ENCODE measurements at places on chromosomes 6 and 20. TPM values are rescaled to one million over a fixed set of nuclear protein-coding genes. Genes with fewer than 3 reads are reported as not detected.
A peak's percentile ranks its signal among the peaks of the same experiment; 100 is the strongest.

DNA sequence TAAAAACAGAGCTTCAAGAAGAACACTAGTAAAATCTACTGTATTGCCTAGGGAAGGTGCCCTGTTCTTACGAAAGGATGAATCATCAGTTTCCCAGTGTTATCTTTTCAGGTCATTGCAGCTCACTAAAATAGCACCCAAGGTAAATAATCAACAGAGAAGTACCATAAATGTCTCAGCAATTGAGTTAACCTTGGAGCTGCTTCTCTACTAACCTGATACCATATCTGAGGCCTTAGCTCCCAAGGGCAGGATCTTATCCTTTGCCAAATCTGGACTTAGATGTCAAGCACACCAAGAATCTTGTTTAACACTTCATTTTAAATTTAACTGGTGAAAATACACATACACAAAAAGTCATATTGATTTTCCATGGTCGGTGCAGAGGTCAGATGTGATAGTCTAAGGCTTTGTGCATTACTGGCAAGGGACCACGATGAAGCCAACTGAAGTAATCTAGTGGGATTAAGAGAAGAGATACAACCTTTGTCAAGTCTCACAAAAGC is 81.5 kb downstream of the EDN1 start:
- H3K4me1 ChIP-seq = no peaks in the 10 kb centered on the region
- H3K4me3 ChIP-seq = no peak overlapping the region
- no peak for DNase-seq
- H3K36me3 ChIP-seq = no peaks in the 10 kb centered on the region
- no peak overlapping the region for H3K27ac ChIP-seq

DNA sequence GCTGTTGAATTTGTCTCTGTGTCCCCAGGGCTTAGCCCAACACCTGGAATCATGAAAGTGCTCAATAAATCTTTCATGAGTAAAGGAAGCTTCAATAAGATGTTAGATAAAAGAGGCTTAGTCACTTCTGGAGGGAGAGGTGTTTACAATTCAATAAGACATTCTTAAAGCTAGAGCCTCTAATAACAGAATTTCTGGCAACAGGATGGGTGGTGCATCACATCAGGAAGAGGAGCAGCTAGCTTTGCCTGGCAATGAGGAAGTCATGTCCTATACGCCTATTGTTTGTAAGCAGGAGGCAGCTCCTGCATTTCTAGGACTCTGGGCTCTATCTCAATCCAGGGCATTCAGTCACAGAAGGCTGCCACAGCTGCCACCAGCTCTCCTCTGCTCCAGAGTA is 638.5 kb downstream of the EPM2A start:
- H3K4me1 ChIP-seq = no peaks in the 10 kb centered on the region
- DNase-seq = no peak
- H3K36me3 ChIP-seq = no peaks in the 10 kb centered on the region

The DEFB124 gene
- 1.5 TPM for polyA plus RNA-seq

DNA sequence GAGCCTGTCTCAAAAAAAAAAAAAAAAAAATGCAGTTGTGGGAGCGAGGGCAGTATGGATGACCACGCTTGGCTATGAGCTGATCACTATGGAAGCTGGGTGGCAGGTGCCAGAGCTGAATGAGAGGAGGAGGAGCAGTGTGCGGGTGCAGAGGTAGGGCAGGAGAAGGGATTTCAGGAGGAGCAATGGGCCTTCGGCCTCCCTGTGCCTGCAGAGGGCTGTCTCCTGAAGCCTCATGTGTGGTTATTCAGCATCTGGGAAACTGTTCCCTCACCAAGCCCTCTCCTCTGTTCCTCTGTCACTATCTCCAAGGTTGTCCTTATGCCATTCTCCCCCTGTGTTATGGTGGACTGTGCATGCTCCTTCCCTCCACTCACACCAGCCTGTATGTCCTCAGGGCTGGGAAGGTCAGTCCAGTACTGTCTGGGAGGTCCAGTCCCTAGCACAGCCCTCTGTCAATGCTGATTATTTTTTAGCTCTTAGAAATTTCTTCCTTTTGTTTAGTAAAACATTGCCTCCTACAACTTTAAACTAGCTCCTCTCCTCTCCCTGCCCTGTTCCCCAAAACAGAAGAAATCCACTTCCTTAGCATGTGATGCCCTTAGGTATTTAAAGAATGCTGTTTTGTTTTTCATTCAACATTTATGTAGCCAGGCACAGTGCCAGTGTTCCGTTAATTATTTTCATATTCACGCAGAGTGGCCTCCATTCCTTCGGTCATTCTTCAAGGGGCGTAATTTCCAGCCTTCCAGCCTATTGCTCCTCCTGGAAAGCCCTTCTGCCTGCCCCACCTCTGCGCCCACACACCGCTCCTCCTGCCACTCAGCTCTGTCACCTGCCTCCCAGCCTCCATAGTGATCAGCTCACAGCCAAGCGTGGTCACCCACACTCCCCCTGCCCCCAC is 48.9 kb downstream of the CNBD2 start:
- H3K4me3 ChIP-seq = no peak overlapping the region
- DNase-seq = peak; percentile 88
- H3K27ac ChIP-seq = peak overlapping the region; percentile 55
- H3K36me3 ChIP-seq = no peaks in the 10 kb centered on the region
- peaks cover 12% of the 10 kb centered on the region for H3K4me1 ChIP-seq

GRCh38 chr6:42251911-42252637 is 34.4 kb upstream of the MRPS10 start:
- peaks cover 37% of the 10 kb centered on the region for H3K4me1 ChIP-seq
- H3K36me3 ChIP-seq = peaks cover 46% of the 10 kb centered on the region
- H3K27ac ChIP-seq = peak overlapping the region; percentile 90

The ENPP1 gene
- polyA plus RNA-seq = 16.1 TPM

GRCh38 chr6:7504041-7504440 is 37.4 kb upstream of the DSP start:
- no peaks in the 10 kb centered on the region for H3K36me3 ChIP-seq
- H3K4me1 ChIP-seq = no peaks in the 10 kb centered on the region
- no peaks in the 10 kb centered on the region for H3K27me3 ChIP-seq
- H3K27ac ChIP-seq = no peak overlapping the region
- DNase-seq = no peak

DNA sequence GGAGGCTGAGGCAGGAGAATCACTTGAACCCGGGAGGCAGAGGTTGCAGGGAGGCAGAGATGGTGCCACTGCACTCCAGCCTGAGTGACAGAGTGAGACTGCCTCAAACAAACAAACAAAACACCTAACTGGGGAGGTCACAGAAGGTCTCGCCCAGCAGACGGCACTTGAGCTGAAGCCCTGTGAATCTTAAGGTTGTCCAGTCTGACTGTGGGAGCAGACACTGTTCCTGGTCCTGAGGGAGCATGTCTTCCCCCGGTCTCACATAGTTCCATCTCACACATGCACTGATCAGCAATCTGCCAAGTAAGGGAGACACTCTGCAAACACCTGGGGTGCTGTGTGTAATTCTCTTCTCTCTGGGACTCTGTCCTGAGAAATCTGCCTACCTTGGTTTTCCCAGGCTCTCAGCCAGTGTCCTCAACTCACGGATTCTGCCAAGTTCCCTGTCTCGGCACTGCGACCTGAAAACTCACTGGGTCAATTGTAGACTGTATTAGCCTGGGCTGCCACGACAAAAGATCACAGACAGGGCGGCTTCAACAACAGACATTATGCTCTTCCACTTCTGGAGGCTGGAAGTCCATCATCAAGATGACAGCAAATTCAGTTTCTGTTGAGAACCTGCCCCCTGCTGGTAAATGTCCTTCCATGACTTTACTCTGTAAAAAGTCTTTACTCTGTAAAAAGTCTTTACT is 94.3 kb downstream of the JPH2 start:
- peaks cover 11% of the 10 kb centered on the region for H3K4me1 ChIP-seq
- H3K27me3 ChIP-seq = no peaks in the 10 kb centered on the region
- no peaks in the 10 kb centered on the region for H3K36me3 ChIP-seq
- H3K4me3 ChIP-seq = no peak overlapping the region
- no peak for DNase-seq
- H3K27ac ChIP-seq = no peak overlapping the region

DNA sequence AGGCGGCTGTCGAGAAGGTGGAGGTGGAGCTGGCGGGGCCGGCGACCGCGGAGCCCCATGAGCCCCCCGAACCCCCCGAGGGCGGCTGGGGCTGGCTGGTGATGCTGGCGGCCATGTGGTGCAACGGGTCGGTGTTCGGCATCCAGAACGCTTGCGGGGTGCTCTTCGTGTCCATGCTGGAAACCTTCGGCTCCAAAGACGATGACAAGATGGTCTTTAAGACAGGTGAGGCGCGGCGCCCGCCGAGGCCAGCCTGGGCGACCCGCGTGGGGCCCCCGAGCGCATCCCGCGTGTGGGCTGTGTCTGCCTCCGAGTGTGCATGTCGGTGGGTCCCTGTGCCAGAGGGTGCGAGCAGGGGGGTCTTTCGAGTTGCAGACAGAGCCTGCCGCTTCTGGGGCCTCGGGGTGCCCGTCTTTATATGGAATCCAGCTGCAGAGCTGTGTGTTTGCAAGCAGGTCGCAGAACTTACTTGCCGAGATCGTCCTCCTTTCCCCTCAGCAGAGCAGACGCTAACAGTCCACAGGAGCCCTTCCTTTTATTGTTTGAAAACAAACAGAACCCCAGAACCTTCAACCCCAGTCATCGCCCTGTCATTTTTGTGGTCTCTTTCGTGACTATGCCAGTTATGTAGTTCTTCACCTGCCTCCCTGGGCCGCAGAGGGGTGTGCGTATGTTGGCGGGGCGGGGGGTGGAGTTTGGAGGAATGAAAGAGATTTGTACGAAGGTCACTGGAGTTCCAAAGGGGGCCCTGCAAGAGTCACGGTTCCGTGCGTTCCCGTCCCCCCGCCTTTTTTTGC is 766 bp downstream of the SLC16A10 start:
- H3K36me3 ChIP-seq = no peaks in the 10 kb centered on the region
- peak overlapping the region; percentile 42 for H3K4me3 ChIP-seq
- no peak overlapping the region for H3K27ac ChIP-seq
- H3K4me1 ChIP-seq = peaks cover 12% of the 10 kb centered on the region
- peaks cover 19% of the 10 kb centered on the region for H3K27me3 ChIP-seq

DNA sequence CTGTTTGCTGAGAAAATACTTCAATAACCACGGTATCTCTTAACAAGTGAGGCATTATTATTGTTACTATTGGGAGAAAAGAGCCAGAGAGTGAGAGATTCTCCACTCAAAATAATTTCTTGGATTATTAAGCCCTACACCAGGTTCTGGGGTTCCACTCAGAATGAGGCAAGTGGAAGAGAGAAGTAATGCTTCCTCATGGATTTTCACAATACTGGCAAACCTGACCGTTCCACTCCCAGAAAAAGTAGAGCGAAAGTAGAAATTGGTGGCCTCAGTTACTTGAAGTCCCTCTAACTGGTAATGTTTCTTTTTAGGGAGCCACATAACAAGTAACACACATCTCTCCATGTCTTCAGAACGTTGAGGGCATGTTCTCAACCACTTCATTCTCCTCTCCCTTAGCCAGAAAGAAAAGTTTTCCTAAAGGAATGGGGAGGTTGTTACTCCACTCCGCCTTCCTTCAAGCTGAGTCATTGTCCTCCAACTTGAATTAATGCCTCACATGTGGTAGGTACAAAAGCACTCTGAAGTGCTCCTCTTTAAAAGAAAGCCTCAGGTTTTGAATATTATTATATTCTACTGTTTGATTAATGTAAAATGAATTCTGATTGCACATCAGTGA is 1.9 kb downstream of the BAG2 start:
- H3K27ac ChIP-seq = peak overlapping the region; percentile 91
- H3K27me3 ChIP-seq = no peaks in the 10 kb centered on the region
- peaks cover 10% of the 10 kb centered on the region for H3K4me1 ChIP-seq
- peak overlapping the region; percentile 64 for H3K4me3 ChIP-seq
- no peaks in the 10 kb centered on the region for H3K36me3 ChIP-seq
